NCI-H1092 treated with DMSO at 0.1 percent for 48 hours (cell line): ENCODE measurements at places on chromosomes 5 and 9.

- no peak for DNase-seq
These were observed 2.7 kb upstream of the ADAM19 start for GRCh38 chr5:157578079-157578780.

DNA sequence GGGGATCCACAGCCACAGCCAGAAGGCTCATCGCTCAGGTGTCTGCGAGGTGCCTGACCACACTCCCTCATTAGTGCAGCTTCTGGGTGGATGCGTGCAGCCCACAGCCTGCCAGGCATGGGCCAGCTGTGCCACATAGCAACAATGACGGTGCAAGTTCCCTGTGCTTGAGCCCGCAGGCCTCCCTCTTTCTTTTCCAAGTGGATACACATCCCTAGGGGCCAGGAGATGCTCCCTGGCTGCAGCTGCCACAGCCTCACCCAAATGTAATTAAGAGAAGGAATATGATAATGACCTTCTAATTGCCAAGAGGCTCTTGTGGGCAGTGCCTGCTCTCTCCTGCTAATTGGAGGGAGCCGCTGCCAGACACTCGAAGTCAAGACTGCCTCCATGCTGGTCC lies 116.0 kb upstream of the PPP1R26 start:
- DNase-seq, result peak; percentile 46

GRCh38 chr5:72121780-72122445 lies 14.6 kb downstream of the MAP1B start:
- no peak for DNase-seq

DNA sequence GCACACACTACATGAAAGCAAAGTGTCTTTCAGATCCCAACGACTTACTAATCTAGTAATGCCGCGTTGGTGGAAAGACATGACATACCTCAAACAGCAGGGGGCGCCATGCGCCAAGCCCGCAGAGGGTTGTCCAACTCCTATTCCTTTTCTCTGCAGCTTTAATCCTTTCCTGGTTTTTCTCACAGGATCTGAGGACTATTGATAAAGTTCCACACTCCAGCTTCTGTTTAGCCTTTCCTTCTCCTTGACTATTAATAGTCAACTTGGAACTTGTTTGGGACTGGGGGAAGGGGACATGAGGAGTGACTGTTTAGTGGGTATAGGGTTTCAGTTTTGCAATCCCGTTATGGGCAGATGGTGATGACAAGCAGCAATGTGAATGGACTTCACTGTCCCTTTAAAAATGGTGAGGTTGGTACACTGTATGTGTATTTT lies 62.9 kb downstream of the OTULIN start:
- peak; percentile 75 for DNase-seq

DNA sequence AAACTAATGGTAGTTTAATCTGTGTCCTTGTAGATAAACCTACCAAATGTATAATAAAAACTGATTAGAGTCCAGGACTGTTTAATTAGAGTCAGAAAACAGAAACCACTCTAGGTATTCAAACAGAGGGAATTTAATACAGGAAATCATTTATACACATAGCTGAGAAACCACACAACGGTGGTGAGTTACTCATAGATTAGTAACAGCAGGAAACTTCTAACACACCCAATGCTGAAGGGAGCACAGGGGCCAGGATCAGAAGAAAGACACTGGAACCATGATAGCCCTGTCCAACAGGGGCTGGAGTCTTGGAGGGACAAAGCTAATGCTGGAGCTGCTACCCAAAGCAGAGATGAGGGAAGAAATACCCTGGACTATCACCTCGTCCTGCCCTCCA lies 321.0 kb downstream of the ACTL7B start:
- DNase-seq, result no peak

DNA sequence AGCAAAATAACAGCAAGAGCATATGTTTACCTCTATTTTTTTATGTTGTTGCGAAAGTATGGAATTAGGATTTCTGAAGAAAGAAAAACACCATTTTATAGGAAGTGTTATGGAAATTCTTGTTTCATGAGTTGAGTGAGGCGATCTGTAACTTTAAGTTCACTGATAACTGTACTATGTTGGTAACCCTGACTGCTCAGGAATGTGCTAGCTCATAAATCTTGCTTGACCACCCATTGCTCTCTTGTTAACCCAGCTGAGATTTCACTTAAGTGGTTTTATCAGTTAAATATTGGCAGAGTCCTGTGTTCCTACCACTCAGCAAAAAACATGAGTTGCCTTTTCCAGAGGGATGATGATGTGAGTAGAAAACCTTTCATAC lies 91.1 kb upstream of the STARD4 start:
- no peak for DNase-seq

GRCh38 chr5:115583474-115583873 lies 18.8 kb downstream of the TICAM2 start:
- DNase-seq, result no peak

- DNase-seq, result no peak
These were observed 102.2 kb upstream of the SPRY4 start for GRCh38 chr5:142427015-142427364.

GRCh38 chr5:91110686-91111085 lies 272.4 kb downstream of the ARRDC3 start:
- DNase-seq, result no peak

DNA sequence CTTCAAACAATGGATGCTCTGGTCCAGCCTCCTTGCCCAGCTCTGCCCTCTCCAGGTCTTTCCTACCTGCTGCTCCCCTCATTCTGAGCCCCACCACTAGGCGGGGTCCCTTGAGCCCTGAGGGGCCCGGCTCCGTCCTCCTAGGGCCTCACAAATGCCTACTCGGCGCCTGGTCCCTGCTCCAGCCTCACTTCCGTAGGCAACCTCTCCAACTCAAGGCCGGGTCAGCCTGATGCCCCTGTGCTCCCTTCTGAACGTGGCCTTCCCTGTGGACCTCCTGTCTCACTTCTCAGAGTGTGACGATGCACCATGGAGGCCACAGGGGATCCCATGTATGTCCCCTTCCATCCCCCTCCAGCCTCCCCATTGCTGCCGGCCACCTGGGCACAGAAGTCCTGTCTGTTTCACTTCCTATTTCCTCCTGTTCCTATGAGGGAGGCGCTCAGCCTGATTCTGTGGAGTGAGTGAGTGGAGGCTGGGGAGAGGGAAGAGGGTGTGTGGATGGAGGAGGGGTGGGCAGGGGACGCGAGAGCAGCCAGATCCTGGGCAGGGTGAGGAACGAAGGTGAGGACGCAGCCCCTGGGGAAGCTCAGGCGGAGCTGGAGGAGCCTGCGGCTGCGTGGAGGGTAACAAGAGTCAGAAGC lies 127.2 kb upstream of the FAM120A start:
- no peak for DNase-seq

DNA sequence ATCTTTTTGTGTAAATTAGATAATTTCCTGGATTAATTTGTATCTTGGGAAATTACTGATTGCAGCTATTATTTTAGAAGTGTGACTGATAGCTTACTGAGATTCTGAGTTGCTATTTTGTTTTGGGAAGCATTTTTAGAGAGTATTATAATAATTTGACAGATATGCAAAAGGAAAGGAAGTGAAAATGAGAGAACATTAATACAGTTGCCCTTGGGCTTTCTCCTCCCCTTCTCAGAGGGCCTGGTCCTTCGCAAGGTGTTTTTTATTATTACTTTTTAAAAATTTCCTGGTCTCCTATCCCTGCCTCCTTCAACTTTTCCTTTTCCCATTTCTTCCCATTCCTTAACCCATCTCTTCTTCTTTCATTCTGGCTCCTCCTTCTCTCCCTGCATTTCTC lies 32.6 kb downstream of the UBAP1 start:
- no peak for DNase-seq

DNA sequence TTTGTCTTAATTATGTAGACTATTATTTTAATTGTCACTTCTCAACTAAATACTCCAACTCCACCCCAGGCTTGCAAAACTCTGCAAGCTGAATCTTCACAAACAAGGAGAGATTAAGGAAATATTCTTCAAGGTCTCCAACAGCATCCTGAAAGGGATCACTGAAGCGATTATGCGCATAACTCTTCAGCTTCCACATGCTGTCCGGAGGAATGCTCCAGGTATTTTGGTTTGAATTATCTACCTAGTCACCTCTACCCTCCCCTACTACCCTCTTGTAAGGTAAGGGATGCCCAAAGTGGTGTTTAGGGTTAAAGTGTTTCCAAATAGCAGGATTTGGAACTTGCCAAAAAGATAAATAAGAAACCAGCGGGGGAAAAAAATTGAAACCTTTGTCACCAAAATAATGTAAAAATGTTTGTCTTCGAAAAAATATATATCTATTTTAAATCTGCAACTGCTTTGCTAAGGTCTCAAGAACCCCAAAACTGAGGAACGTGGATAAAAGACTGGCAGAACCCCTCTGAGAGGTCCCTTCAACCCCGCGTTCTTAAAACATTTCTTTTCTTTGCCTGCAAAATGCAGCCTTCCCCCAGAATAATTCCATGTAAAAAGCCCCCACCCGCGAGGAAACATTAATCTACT lies 11.6 kb downstream of the PTCH1 start:
- DNase-seq, result no peak

DNA sequence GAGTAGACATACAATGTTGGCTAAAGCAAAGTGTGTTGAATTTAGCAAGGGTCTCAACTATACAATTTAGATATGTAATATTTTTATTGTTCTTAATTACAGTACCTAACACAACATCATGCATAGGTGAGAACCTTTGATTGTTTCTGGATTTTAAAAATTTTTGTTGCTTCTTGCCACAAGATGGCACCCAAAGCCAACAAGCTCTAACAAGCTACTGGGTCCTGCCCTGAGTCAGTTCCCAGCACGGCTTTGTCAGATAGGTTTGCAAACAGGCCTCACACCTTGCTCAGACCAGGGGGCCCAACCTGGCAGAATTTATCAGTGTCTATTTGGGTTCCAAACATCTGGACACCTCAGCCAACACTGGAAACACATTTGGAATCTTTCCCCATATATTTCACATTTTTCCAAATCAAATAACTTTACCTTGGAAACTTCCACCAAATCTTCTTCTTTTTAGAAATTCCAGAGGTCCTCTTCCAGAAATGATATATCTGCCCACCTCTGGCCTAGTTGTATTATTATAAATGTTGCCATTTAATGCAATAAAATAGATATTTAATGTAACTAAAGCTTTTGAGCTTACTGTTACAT lies 49.5 kb upstream of the EGFLAM start:
- peak; percentile 29 for DNase-seq

- DNase-seq, result no peak
These were observed 1.7 kb upstream of the HBEGF start for GRCh38 chr5:140348104-140348503.

DNA sequence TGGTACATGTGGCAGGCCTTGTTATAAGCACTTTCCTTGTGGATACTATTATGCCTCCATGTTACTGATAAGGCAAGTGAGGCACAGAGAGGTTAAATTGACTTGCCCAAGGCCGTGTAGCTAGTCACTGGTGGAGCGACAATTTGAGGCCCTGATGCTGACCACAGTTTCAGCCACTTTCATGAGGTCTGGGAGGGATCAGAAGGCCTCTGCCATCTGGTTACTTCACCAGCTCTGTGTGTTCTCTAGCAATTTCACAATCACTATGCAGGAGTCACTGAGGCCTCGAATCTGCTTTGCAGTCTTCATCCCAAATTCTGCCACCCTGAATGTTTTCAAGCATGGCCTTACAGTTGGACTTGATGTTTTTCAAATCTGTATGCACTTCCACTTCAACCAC lies 9.1 kb downstream of the LRRC70 start:
- no peak for DNase-seq

DNA sequence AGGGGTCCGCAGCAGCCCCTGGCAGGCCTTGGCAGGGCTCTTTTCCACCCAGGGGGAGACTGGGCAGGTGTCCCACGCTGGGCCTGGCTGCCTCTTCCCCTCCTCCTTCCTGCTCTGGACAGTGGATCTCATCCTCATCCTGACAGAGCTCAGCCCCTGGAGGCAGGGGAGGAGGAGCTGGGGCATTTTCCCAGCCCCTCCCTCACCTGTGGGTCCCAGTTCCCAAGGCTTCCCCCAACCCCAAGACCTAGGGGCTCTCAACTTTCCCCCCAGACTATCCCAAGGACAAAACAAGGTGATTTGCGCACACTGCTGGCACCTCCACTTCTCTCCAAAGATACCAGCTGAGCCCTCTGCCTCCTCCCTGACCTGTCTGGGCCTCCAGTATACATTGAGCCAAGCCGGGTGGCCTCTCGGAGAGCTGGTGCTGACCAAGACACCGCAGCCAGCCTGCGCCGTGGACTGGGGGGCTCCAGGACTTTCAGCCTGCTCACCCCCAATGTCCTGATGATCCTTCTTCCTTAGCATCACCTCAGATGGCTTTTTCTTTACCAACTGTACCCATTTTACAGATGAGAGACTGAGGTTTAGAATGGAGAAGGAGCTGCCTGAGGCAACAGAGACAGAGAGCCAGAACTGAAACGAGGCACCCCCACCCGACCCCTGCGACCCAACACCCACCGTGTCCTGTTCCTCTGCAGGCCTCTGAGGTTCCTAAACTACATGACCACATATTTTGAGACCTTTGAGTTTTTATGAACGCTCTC lies 126.6 kb downstream of the BARX1 start:
- DNase-seq, result no peak

GRCh38 chr5:120098902-120099535 lies 365.1 kb upstream of the PRR16 start:
- DNase-seq, result no peak

DNA sequence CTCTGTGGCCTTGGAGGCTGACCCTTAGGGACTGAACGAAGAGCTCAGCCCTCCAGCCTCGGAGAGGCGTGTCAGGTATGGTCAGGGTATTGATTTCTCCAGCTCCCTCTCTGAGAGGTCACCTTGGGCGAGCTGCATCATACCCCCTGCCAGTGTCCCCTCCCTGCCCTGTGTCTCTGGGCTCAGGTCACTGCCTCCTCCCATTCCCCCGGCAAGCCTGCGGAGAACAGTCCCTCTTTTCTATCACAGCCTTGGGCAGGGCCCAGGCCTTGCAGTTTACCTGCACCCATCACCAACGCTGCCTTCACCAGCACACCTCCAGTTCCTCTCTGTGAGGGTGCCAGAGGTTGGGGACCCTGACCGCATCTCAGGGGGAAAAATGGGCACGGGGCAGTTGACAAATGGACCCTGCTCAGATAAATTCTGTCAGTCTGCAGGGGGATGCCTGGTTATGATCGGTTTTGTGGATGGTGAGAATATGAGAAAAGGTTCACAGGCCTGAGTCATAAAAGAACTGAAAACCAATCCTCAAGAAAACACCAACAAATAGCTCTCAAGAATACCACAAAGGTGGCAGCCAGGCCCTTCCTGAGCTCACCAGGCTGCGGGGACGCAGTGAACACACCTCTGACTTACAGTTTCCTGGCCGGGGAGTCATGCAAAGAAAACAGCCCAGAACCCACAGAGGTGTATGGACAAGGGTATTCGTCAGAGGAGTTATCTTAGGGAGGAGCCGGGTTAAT lies 24.7 kb upstream of the RXRA start:
- DNase-seq, result no peak

DNA sequence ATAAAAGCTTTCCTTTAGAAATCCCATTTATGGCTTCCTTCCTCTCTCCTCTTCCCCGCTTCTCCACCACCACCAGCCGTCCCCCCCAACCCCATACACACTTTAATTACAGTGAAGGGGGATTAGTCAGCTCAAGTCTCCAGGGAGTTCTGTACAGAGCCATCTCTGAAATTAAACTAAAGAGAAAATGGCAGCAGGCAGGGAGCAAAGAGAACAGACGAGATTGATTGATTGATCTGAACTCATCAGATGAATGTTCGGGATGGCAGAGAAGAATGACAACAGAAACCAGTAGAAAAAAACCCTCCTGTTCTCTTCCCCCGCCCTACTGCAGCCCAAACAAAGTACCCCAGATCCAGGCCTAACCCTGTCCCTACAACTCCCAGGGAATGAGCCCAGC lies 241.7 kb upstream of the PANK3 start:
- DNase-seq, result no peak

GRCh38 chr9:136658849-136659535 lies 3.7 kb upstream of the EGFL7 start:
- DNase-seq, result no peak

- DNase-seq, result no peak
These were observed 28.8 kb upstream of the MELK start for GRCh38 chr9:36543916-36544315.
